ENCODE measurements at places on chromosomes 1 and 21.

GRCh38 chr1:78843111-78843510 lies 163.4 kb downstream of the ADGRL4 start:
- no peak for DNase-seq

GRCh38 chr1:183411091-183411490 lies 7.1 kb downstream of the NMNAT2 start:
- no peak for DNase-seq

DNA sequence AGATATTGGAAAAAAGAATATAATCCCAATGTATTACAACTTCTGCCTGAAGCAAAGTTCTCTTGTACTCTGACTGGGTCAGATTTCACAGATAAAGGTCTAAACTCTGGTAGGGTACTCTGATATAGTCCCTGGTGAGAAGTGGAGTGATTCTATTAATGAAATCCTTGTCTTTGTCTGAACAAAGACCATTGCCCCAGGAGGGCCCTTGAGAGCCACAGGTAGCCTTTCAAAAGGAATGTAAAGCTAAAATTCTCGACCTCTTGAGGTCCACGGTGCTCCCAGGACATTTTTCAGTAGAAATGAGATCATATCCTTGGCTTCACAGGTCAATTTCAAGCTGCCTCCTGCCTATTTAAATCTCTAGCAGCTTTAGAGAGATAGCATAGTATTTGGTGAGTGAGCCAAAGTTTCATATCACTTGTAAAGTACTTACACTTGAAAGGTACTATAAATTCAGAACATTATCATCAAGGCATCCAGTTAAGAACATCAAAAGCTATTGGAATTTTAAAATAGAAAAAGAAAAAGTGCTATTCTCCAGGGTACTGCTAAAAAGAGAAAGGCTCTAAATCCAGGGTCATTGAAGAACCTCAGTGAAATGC lies 10.1 kb downstream of the TNNI3K start:
- no peak for DNase-seq

- DNase-seq, result no peak
These were observed 122.5 kb upstream of the NCAM2 start for GRCh38 chr21:20875742-20876141.

GRCh38 chr1:161082996-161083747 lies 6.2 kb downstream of the NECTIN4 start:
- peak; percentile 97 for DNase-seq

GRCh38 chr1:68570871-68571270 lies 74.0 kb upstream of the DEPDC1 start:
- peak; percentile 4 for DNase-seq

DNA sequence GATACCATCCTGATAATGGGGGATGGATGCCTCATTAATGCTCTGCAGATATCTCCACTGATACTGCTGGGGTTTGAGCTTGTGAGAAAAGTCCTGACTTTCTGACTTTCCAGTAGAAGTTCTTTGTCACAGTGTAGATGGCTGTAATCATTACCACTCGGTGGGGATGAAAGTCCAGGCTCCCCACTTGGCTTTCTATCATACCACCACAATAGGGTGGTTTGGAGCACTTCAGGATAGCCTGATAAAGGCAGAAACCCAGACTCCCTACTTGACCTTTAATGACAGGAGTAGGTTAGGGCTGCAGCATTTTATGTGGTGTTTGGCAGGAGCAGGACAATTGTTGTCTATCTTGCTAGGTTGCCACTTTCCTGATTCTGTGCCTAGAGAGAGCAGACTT lies 294.1 kb downstream of the BRINP3 start:
- no peak for DNase-seq

DNA sequence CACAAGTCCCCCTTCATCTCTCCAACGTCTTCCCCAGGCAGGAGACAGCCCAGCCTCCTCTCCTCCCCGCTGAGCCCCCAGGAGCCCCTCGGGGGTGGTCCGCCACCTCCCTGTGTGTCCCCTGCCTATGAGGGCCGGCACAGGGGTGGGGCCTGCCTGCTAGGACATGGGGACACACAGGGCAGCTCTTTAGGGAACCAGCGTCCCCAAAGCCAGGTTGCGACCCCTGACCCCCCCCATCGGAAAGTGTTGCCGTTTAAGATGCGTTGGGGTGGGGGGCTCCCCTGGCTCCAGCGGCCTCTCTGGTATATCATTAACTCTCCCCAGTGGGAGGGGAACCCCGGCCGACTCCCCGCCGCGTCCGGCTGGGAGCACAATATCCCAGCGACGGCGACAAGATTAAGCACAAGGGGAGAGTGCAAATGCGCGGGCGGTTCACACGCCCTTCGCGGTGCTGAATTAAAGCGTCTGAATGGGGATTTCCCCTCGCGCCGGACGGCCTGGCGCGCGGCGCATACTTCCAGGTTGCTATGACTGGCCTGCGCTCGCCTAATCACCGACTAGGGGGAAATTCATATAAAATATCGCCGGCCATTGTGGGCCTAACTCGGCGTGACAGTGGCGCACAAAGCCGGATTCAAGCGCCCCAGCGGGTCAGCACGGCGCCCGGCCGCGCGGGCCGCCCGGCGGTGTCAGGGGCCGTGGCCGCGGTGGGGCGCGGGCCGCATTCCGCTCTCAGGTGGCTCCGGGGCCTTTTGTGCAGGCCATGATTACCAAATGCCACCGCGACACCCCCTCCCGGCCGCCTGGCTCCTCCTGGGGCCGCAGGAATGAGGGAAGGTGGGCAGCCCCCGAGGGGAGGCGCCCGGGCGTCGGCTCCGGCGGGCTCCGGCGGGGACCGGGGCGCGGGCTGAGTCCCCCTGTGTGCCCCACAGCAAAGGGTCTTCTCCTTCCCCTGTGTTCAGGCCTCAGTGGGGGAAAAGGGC lies 30.9 kb downstream of the WNT3A start:
- peak; percentile 9 for DNase-seq

GRCh38 chr1:8086055-8086454 lies 59.9 kb upstream of the ERRFI1 start:
- DNase-seq, result no peak

DNA sequence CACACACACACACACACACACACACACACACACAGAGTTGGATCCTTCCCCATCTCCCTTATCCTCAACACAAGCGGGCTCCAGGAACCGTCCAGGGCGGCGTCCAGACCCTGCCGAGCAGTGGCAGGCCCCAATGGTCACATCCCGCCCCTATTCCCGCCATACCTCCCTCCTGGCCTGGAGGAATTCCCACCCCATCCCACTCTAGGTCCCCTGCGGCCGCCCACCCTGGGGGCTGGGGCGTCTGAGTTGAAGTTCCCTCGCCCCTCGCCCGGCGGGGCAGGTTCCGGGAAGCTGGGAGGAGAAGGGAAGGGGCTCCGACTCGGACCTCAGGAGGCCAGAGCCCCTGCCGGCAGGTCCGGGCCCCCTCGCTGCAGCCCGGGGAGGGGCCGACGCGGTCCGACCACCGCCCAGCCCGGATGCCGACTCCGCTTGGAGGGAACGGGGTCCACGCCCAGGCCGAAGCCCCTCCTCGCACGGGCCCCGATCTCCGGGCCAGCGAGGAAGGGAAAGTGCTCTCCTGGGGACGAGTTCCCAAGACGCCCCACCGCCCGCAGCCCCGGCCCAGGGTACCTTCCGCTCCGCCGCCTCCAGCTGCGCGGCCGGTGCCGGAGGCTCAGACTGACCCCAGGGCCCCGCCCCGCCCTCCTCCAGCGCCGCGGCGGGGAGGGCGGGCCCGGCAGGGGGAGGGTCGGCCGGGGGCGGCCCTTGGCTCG lies at the start of gene RHOC:
RHOC (minus strand) TSS at position 623 of the 716 bp plus-strand sequence. CDS start 3,328 bp downstream, outside the sequence.
- DNase-seq, result peak; percentile 38

GRCh38 chr1:205652984-205653383 lies 21.2 kb upstream of the ELK4 start:
- no peak for DNase-seq
